ENCODE measurements at places on chromosomes 3 and 15.
A peak's percentile ranks its signal among the peaks of the same experiment; 100 is the strongest.

- DNase-seq: no peak
Measured at GRCh38 chr3:53570709-53571108, 76.3 kb downstream of the CACNA1D start.

- DNase-seq: no peak
Measured at GRCh38 chr3:12996181-12996506, 77.1 kb downstream of the IQSEC1 start.

- DNase-seq: no peak
Measured at GRCh38 chr3:68256635-68257223, 602.3 kb upstream of the SUCLG2 start.

DNA sequence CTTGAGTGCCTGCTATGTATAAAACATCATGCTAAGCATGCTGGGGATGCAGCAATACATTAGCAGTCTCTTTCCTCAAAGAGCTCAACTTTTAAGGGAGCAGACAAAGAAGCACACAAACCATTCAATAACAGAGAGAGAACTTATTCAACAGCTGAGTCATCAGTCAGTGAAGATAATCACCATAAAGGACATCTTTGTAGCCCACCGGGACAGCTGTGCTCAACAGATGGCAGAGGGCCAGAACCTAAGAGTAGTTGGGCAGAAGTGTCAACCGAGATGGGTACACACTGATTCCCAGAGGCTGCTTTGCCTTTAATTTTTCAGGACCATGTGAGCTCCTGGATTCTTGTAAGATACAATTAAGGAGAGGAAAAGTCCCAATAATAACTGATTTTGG is 4.2 kb upstream of the RAB8B start:
- DNase-seq: no peak

DNA sequence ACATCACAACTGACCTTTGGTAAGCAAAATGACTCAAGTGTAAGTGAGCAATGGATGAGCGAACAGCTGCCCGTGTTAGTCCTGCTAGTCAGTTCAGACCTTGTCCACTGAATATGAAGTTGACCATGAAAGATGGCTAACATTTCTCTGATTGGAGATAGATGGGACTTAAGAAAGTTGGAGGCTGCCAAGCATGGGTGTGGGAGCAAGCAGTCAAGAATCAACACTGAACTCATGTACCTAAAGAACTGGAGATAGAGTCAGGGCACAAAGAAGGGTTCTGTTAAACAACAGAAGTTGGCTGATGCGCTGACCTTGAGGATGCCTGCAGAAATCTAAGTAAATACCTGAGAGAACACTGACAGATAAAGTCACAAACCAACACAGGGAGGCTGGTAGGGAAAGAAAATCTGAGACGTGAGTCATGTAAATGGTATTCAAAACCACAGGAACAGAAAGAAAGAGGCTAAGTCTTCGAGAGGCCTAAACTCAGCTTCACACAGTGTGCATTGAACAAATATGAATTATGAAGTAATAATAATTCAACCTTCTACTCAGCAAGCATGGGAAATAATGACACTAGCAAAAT is 30.7 kb upstream of the ANPEP start:
- DNase-seq: no peak

DNA sequence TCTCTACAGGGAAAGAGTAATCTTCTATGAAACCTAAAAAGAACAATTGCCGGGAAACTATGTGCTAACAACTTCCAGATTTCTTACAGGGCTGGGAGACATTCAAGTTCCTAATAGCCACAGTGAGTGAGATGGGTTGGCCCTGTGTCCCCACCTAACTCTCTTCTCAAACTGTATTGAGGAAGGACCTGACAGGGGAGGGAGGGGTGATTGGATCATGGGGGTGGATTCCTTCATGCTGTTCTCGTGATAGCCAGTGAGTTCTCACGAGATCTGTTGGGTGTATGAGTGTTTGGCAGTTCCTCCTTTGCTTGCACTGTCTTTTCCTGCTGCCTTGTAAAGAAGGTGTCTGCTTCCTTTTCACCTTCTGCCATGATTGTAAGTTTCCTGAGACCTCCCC is 958.7 kb downstream of the AGBL1 start:
- DNase-seq: no peak

GRCh38 chr15:55108858-55109518 is 87.8 kb downstream of the RSL24D1 start:
- DNase-seq: peak; percentile 72

- DNase-seq: no peak
Measured at GRCh38 chr3:53426918-53427317, 67.5 kb upstream of the CACNA1D start.

DNA sequence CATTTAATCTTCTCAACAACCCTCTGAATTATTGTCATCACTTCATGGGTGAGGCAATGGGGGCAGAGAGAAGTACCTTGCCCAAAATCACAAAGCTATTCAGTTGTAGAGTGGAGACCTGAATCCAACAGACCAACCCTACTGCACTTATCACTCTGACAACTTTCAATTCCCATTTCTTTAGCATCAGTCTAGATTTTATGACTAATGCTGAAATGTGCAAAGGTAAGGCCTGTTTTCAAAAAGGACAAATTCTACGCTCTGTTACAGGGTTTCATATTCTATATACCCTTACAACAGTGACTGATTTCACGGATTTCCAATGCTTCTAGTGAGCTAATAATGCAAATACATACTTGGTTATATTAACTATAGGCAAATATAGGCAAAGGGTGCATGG is 286.0 kb downstream of the ADAMTS17 start:
- DNase-seq: no peak

DNA sequence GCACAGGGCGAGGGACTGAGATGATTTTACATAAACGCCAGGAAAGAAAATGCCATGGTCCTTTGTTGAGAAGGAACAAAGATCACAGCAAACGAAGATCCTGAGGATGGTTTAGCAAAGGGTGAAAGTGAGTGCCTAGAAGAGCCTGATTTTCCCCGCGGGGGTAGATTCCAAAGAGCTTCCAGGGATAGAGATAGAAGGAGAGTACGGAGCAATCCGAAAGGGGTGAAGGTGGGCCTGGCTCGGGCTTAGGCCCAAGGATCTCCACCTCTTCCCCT is 977 bp downstream of the CDC25A start:
- no peak for DNase-seq

GRCh38 chr3:73569246-73569760 is 55.4 kb downstream of the PDZRN3 start:
- no peak for DNase-seq

DNA sequence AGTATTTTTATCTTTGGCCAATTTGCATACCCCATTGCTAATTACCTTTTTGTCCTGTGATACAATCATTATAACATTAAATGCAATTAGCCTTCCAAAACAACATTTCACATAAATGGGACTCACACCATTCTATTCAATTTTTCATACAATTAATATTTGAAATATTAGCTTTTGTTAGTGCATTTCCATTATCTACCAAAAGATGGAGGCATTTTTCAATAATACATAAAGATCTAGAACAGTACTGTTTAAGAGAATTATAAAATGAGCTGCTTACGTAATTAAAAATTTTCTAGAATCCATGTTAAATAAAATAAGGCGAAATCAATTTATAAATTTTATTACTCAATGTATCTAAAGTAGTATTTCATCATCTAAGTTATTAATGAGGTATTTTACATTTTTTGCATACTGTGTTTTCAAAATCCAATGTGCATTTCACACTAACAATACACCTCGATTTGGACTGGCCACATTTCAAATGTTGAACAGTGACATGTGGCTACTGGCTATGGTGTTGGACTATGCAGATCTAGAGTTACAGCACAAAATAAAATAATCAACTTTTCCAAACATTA is 74.3 kb downstream of the TJP1 start:
- DNase-seq: no peak

DNA sequence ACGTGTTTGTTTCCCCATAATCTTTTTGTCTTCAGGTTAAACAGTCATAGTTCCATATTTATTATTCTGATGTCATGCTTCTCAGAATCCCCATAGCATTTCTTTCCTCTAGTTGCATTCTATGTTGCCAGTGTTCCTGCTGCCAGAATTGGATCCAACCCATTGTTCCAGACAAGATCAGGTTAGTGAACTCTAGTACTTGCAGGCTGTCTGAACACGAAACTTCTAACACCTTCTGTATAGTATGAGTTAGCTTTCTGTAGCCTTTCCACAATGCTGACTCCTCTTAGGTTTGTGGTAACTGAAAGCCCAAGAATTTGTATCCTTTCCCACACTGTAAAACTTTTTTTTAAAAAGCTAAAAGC is 88.0 kb upstream of the ROPN1 start:
- no peak for DNase-seq

- no peak for DNase-seq
Measured at GRCh38 chr3:184344579-184345316, 7.3 kb downstream of the FAM131A start.

- DNase-seq: no peak
Measured at GRCh38 chr3:151226088-151226563, 23.1 kb upstream of the GPR171 start.

- DNase-seq: no peak
Measured at GRCh38 chr3:120615847-120616609, 19.9 kb downstream of the NDUFB4 start.

- no peak for DNase-seq
Measured at GRCh38 chr3:108122276-108122675, 31.4 kb upstream of the CD47 start.

Measured in activated CD8-positive, alpha-beta memory T cell treated with anti-CD3 and anti-CD28 coated beads, Interleukin-2, amount 10 ng/mL, durations not matched to agents 7 days and 5 days (primary cell).